Lung (tissue), 17 donors: ENCODE measurements at places on chromosomes 11 and 22. TPM values are rescaled to one million over a fixed set of nuclear protein-coding genes. Genes with fewer than 3 reads are reported as not detected.

DNA sequence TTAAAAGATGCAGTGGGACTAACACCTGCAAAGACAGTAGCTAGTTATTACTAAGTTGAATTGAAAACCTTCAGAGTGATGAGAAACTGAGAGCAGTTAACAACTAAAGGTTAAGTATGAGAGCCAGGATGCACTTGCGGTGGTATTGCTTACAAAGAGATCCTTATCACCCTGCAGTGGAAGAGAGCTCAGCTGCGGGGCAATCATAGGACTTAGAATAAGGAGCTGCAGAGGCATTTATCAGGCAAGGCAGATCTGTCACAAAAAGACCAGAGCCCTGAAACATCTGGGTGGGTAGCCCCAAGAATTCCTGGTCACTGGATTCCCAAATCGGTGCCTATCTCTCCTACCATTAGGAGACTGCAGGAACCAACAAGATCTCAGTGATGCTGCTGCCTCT lies 34.3 kb upstream of the CFAP300 start:
- no peak for DNase-seq
- no peaks in the 10 kb centered on the region for H3K27me3 ChIP-seq
- H3K36me3 ChIP-seq, result no peaks in the 10 kb centered on the region
- H3K4me3 ChIP-seq, result no peak overlapping the region
- H3K27ac ChIP-seq, result no peak overlapping the region
- peaks cover 5% of the 10 kb centered on the region for H3K4me1 ChIP-seq

DNA sequence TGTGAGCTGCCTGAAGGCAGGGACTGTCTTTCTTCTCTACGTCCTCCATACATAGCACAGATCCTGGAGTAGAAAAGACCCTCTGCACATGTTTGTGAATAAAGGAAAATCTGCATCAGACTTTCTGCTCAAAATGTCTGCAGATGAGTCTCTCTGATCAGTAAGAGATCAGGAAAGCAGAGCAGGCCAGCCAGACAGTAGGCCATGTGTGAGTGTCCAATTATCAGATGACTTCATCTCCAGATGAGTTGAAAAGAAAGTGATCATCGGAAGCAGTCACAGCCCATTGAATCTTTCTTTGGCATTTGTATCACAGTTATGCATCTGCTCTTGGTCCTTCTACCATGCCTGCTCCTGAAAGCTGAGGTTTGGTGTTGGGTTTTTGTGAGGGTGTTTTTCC lies 298.7 kb upstream of the NCAM1 start:
- H3K4me3 ChIP-seq, result no peak overlapping the region
- no peak overlapping the region for H3K27ac ChIP-seq
- H3K27me3 ChIP-seq, result peaks cover under 1% of the 10 kb centered on the region
- peaks cover 9% of the 10 kb centered on the region for H3K4me1 ChIP-seq

Gene FGF19
- not detected for total RNA-seq

DNA sequence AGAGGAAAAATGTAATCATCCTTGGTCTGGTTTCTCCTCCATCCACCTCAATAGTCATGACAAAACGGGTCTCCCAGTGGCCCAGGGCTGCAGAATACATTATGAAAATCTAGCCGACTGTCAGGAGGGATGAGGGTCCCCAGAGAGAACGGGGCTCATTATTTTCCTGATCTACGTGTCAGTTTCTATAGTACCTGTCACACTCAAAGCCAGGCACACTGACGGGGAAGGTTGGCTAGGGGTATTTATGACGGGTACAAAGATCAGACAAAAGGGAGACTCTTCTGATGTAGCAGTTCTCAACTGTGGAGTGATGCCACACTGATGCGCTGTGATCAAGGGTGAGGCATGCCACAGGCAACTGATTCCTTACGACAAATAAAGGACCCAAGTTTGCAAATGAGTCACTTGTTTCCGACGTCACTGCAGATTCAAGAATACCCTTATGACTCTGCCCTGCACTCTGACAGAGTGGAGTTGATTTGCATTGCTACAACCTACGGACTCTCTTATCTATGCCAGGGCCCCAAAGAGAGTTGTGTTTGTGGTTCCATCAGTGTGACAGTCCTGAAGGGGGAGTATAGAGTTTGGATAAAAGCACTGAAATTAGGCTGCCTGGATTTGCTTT lies 188.2 kb upstream of the TBCEL start:
- H3K4me1 ChIP-seq, result peaks cover 8% of the 10 kb centered on the region
- no peaks in the 10 kb centered on the region for H3K36me3 ChIP-seq
- no peak overlapping the region for H3K4me3 ChIP-seq

- DNase-seq, result peak; percentile 73
- H3K4me1 ChIP-seq, result peaks cover 10% of the 10 kb centered on the region
- H3K4me3 ChIP-seq, result no peak overlapping the region
- H3K36me3 ChIP-seq, result no peaks in the 10 kb centered on the region
- H3K27ac ChIP-seq, result no peak overlapping the region
Observed at GRCh38 chr11:87059596-87060390, 22.1 kb downstream of the TMEM135 start.

DNA sequence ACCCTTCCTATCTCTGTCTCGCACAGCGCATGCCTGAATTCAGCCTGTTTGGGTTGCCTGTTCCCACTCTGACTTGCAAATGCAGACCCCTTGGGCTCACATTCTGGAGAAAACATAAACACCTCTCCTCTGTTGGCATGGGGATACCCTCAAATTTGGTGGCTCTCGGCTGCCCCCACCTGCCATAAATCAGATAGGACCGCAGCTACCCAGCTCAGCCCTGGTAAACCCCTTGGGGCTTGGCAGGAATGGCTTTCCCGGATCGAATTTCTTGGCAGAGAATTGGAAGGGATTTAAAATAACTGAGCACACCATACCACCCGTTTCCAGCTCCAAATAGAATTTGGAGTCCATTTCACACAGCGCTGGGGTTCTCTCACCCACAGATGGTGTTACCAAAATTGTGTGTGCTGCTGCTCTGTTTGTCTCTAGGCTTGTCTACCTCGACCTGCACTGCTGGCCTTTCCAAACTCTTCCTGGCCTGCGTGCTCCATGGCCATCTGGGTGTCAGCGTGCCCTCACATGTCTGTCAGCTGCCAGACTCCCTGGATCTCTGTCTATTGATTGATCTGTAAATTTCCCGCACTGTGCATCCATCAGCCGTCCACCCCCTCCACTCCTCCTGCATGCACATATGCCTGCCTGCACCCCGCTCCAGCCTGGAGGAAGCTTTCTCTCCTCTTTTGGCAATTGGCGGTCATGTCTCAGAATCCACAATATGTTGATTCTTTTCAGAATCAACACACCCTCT lies 134.0 kb downstream of the NTM start:
- no peaks in the 10 kb centered on the region for H3K4me1 ChIP-seq
- H3K27ac ChIP-seq, result no peak overlapping the region
- no peak overlapping the region for H3K4me3 ChIP-seq
- DNase-seq, result peak; percentile 65

- no peak for DNase-seq
- no peak overlapping the region for H3K4me3 ChIP-seq
- no peaks in the 10 kb centered on the region for H3K4me1 ChIP-seq
- no peaks in the 10 kb centered on the region for H3K27me3 ChIP-seq
Observed at GRCh38 chr11:8693555-8693954, 11.0 kb downstream of the RPL27A start.

- H3K27ac ChIP-seq, result peak overlapping the region; percentile 52
- no peaks in the 10 kb centered on the region for H3K36me3 ChIP-seq
- no peaks in the 10 kb centered on the region for H3K4me1 ChIP-seq
- no peak overlapping the region for H3K4me3 ChIP-seq
Observed at GRCh38 chr11:56885177-56885576, 103.5 kb upstream of the OR5AK2 start.

Gene OR52I2
- not detected for total RNA-seq

Gene TH
- total RNA-seq, result 0.31 TPM

DNA sequence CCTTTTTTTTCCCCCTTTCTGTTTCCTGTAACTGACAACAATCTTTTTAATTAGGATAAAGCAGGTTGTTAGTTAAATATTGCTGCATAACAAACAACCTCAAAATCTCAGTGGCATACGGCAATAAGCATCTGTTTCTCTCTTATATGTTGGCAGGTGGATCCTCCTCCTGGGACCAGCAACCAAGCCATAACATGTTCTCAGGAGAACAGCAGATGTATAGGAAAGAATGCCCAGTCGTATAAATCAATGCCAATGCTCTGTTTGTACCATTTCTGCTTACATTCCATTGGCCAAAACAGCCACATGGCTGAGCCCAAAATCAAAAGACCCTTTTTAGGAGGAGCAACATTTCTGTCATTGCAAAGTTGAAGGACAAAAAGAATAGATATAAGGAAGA lies 445.7 kb downstream of the AASDHPPT start:
- H3K4me3 ChIP-seq, result no peak overlapping the region
- no peaks in the 10 kb centered on the region for H3K27me3 ChIP-seq

- no peak for DNase-seq
- no peak overlapping the region for H3K4me3 ChIP-seq
Observed at GRCh38 chr22:28759861-28760560, 12.5 kb upstream of the CCDC117 start.

Gene PDHX
- 27.5 TPM for total RNA-seq

Gene CDC42EP1
- total RNA-seq, result 77.0 TPM

GRCh38 chr11:69808667-69809086 lies 10.5 kb downstream of the FGF3 start:
- no peaks in the 10 kb centered on the region for H3K36me3 ChIP-seq
- H3K4me1 ChIP-seq, result peaks cover 2% of the 10 kb centered on the region
- H3K27me3 ChIP-seq, result peaks cover 8% of the 10 kb centered on the region
- no peak overlapping the region for H3K27ac ChIP-seq

DNA sequence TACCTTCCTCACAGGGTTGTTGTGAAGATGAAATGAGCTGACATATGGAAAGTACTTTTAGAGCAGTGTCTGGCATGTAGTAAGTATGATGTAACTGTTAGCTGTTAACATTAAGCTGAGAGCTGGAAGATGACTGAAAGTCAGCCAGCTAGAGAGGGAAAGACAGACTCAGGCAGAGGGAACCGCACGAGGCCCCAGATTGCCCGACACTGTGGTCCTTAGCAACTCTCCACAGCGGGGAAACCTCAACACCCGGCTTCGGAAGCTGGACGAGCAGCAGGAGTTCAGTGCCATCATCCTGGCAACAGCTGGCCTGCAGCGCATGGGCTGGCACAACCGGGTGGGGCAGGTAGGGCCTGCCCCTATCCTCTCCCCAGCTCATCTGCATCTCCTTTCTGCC lies 6.5 kb downstream of the HMBS start:
- peaks cover 8% of the 10 kb centered on the region for H3K4me1 ChIP-seq
- peak overlapping the region; percentile 9 for H3K27ac ChIP-seq
- H3K4me3 ChIP-seq, result no peak overlapping the region
- DNase-seq, result peak; percentile 78

GRCh38 chr11:26914968-26915367 lies 78.9 kb upstream of the FIBIN start:
- no peaks in the 10 kb centered on the region for H3K4me1 ChIP-seq
- no peak overlapping the region for H3K4me3 ChIP-seq
- no peaks in the 10 kb centered on the region for H3K27me3 ChIP-seq
- H3K36me3 ChIP-seq, result no peaks in the 10 kb centered on the region
- no peak overlapping the region for H3K27ac ChIP-seq

GRCh38 chr11:35800970-35801953 lies 138.7 kb downstream of the TRIM44 start:
- no peaks in the 10 kb centered on the region for H3K4me1 ChIP-seq
- no peaks in the 10 kb centered on the region for H3K36me3 ChIP-seq
- no peak overlapping the region for H3K4me3 ChIP-seq
- H3K27ac ChIP-seq, result no peak overlapping the region
- no peaks in the 10 kb centered on the region for H3K27me3 ChIP-seq
- peak; percentile 63 for DNase-seq

DNA sequence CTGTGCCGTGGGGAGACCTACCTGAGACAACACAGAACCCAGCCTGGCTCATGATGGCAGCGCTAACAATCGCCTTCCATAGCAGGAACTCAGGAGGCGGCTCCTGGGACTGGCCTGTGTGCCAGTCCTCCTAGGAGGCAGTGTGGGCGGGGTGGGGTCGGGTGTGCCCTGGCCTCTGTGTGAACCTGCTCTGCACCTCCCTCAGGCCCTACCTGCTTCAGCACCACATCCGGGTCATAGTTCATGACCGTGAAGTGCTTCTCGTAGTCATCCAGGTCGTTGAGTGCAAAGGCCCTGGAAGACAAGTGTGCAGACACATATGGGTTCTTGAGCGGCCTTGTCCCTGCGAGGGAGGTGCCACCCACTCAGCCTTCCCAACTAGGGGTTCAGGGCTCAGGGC lies 15.3 kb downstream of the TTLL12 start:
- peaks cover 33% of the 10 kb centered on the region for H3K36me3 ChIP-seq
- DNase-seq, result no peak
- H3K4me3 ChIP-seq, result no peak overlapping the region
- peaks cover 2% of the 10 kb centered on the region for H3K4me1 ChIP-seq
- H3K27ac ChIP-seq, result no peak overlapping the region

GRCh38 chr22:48223488-48224190 lies 1461.2 kb downstream of the TBC1D22A start:
- H3K36me3 ChIP-seq, result no peaks in the 10 kb centered on the region
- no peak overlapping the region for H3K27ac ChIP-seq
- no peaks in the 10 kb centered on the region for H3K27me3 ChIP-seq
- no peaks in the 10 kb centered on the region for H3K4me1 ChIP-seq
- no peak overlapping the region for H3K4me3 ChIP-seq

- DNase-seq, result peak; percentile 67
- no peaks in the 10 kb centered on the region for H3K27me3 ChIP-seq
- peak overlapping the region; percentile 83 for H3K4me3 ChIP-seq
- H3K4me1 ChIP-seq, result peaks cover 46% of the 10 kb centered on the region
Observed at GRCh38 chr11:68120273-68121066, 718 bp downstream of the CHKA start.

Gene TSSK2
- not detected for total RNA-seq

GRCh38 chr22:20243537-20244249 lies 24.4 kb downstream of the RTN4R start:
- H3K27me3 ChIP-seq, result no peaks in the 10 kb centered on the region
- DNase-seq, result peak; percentile 92
- H3K36me3 ChIP-seq, result no peaks in the 10 kb centered on the region
- peaks cover 64% of the 10 kb centered on the region for H3K4me1 ChIP-seq

DNA sequence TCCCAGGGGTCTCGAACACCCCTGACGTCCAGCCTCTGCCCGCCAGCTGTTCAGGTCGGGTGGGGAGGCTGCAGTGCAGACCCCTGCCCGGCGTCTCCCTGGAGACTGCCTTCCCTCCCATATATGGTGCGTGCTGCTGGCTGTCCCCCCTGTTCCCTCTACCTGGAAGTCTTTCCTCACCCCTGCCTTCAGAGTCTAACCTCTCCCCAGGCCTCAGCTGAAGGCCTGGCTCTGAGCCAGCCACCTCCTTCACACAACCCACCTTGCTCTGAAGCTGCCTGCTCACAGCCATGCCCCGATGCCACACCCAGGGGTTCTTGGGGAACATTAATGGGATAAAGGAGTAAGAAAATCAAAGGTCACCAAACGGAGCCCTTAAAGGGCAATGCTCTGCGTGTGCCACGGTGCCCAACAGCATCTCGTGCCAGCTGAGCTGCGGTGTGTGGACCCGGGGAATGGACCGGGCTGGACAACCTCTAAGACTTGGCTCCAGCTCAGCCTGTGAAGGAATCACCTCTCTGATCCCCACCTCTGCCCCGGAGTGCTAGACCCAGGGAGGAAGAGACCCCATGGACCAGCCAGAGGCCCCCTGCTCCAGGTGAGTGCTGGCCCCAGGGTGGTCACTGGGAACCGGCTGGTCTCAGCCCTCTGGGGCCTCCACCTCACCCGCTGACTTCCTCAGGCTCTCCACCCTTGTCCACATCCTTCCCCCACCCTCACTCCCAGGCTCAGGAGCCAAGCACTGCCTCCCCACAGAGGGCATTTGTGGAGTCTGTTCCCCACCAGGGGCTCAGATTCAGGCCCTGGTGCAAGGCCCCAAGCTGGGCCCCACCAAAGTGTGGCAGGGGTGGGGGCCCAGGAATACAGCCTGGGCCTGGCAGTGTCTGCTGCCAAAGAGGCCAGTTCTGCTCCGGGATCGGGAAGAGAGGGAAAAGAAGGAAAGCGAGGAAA lies at the start of gene NLRP6:
Gene NLRP6, plus strand, starts transcription at position 407 of the 951 bp plus-strand sequence. Its CDS starts 163 bp downstream, at position 570.
- no peak within 1 kb of the TSS for H3K27ac ChIP-seq
- H3K36me3 ChIP-seq, result no peaks in the 10 kb centered on the region
- peaks cover 70% of the 10 kb centered on the region for H3K27me3 ChIP-seq
- peak within 1 kb of the TSS; percentile 5 for H3K4me3 ChIP-seq

Gene CABP4
- total RNA-seq, result 5.3 TPM
